SK-N-SH (cell line): ENCODE measurements at places on chromosomes 16 and 17.

- no peak for DNase-seq
Measured at GRCh38 chr17:15334266-15334665, 7.1 kb downstream of the TEKT3 start.

GRCh38 chr16:28977703-28978662, 3.4 kb downstream of the SPNS1 start:
- DNase-seq, result no peak

DNA sequence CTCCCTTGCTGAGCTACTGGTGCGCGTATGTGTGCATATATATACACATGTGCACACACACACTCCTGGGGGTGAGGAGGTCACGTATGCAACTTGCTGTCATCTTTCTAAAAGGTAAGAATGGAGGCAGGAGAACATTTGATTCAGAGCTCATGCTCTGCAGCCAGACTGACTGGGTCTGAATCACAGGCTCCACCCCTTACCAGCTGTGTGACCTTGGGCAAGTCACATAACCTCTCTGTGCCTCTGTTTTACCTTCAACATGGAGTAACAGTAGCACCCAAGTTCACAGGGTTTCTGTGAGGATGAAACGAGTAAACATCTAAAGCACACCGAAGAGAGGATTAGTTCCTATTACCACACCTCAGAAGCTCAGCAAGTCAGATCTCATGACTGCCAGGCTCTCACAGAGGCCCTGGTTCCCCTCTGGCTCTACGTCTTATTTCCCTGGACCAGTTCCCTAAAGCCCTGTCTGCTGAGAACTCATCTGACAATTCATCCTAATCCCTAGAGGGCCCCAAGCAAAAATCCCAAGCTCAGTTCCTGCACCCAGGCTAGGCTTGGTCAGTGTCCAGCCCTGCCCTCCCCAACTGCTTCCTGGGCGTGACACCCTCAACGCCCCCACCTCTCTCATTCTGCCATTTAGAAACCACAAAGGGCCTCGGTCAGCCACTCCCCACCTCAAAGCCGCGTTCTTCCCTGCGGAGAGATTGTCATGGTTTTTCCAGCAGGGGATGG, 28.7 kb downstream of the ABR start:
- DNase-seq, result no peak

DNA sequence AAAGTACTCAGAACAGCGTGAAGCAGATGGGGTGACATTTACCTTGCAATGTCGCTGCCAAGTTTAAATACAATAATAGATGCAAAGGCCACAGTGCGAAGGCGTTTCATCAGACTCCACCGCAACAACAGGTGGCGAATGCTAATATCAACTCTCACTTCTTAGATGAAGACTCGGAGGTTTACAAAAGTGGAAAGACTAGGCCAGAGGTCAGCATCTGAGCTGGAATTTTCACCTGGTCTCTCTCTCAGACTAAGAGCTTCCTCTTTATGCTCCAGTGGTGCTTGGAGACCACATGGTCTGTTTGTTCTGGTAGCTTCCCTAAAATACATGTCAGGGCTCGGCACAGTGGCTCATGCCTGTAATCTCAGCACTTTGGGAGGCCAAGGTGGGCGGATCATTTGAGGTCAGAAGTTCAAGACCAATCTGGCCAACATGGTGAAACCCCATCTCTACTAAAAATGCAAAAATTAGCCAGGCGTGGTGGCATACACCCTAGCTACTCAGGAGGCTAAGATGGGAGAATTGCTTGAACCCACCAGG, 169.1 kb downstream of the XYLT1 start:
- no peak for DNase-seq

DNA sequence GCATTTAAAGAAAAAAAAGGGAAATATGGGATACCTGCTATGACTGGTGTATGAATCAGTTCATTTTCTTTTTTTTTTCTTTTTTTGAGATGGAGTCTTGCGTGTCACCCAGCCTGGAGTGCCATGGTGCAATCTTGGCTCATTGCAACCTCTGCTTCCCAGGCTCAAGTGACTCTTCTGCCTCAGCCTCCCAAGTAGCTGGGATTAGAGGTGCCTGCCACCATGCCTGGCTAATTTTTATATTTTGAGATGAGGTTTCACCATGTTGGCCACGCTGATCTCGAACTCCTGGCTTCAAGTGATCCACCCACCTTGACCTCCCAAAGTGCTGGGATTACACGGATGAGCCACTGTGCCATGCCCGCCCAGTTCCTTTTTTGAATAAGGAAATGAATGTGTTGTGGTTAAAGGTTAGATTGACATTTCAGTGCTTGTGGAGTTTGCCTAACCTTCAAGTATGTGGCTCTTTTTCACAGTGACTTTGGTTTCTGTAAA, 7.7 kb downstream of the HAPSTR1 start:
- no peak for DNase-seq

- DNase-seq, result peak; percentile 71
Measured at GRCh38 chr17:50184064-50184463, 17.4 kb downstream of the COL1A1 start.

GRCh38 chr17:58330997-58331814, 2.6 kb upstream of the TSPOAP1 start:
- peak; percentile 20 for DNase-seq

DNA sequence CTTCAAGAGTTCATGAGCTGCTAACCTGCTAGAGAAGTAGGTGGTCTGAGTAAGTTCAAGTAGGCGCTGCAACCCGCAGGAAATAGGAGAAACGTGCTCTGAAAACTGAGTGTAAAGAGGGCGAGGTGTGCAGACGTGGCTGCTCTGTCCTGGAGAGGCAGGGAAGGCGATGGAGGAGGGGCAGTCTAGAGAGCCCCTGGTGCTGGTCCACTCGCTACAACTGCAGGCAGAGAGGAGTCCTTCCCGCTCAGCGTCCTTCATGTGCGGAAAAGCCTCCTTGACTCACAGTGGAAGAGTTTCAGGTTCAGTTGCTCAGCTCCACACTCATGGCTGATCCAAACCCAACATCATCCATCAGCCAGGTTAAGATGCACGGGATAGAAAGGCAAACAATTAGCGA, 12.1 kb downstream of the ABCA3 start:
- no peak for DNase-seq

GRCh38 chr16:85281181-85281580, 168.9 kb upstream of the CIBAR2 start:
- DNase-seq, result no peak

DNA sequence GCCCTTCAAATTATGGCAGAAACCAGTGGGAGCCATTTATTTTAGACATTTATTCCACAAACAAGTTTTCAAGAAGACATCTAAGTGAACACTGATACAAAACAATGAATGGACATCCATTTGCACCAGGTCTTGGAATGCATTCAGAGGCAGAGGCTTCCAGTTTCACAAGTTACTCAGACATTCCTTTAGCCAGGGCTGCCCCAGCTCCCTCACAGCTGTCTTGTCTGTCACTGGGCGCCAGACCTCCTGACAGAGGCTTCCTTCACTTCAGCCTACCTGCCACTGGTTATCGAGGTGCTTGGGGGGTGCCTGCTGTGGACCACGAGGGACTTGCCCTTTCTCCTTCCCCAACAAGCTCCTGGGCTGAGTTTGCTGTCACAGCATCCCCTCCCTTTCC, 19.2 kb downstream of the AQP8 start:
- DNase-seq, result no peak

- DNase-seq, result no peak
Measured at GRCh38 chr17:40464392-40464855, 21.2 kb downstream of the IGFBP4 start.

- no peak for DNase-seq
Measured at GRCh38 chr17:10836966-10837590, 809 bp downstream of the PIRT start.

DNA sequence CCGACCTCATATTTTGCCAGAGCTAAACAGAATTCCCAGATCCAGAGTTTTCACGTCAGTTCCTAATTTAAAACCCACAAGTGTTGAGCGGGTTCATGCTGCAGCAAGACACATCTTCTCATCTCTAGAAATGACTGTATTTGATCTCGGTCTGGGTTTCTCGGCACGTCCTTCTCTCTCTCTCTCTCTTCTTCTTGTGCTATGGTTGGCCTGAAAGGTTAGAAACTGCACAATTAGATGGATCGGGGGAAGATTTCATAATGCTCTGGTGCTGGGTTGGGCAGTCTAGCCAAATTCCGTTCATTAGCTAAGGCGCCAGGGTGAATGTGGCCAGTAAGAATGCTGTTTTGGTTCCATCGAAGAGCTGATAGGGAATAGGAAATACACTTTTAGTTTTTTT, 158.9 kb upstream of the NOG start:
- DNase-seq, result no peak

DNA sequence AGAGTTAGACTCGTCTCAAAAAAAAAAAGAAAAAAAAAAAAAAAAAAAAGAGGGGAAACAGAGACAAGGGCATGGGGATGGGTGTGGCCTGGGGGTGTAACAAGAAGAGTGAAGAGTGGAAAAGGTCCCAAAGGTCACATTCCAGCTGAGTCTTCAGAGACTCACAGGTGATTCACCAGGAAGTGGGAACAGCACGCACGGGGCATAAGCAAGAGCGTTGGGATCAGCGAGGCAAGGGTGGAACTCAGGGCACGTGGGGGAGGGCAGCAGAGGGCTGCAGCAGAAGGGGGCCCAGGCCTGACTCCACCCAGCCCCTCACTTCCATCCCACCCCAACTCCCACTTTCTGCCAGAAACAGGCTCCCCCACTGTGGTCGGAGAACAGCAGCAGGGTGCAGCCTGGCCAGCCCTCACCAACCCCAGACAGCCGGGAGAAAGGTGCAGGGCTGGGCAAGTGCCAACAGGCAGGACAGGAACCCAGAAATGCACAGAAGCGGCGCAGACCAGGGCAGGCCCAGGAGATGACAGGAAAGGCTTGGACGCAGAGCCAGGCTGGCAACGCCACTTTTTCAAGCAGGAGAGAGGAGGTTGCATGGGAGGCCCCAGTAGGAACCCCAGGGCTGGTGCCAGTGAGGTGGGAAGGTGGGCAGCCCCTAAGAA, 3.3 kb downstream of the MEAK7 start:
- no peak for DNase-seq

DNA sequence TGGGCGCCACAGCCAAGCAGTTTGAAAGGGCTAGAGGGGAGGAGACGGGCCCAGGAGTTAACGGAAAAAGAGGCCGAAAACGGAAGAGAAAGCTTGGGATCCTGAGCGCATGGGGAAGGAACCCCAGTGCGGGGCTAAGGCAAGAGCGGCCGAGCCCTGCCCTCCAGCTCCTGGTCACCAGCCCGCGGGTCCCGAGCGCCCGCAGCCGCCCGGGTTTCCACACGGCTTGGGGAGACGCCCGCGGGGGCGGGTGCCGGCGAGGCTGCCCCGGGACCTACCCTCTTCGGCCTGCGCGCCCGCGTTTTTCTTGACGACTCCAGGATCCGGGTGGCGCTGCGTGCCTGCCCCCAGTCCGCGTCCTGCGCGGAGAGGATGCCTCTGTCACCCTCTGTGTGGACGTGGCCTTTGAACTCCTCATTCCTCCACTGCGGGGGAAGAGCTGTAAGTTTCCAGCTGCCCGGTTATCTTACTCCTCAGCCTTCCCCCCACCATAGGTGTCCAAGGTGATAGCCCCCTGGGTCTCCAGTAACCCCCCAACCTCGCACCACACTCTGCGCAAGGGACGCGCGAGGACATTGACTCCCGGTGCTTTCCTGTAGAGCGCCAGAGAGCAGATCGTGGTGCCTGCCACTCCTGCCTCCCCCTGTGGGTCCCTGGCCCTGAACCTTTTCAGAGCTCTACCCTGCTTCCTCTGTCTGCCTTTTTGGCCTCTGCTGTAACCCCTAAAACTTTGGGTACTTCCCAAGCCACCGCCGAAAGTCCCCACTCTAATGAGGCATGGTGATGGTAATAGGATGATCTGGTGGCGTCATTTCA, 1.7 kb upstream of the CDH11 start:
- peak; percentile 62 for DNase-seq

GRCh38 chr17:63474174-63474573, 2.7 kb upstream of the ACE start:
- DNase-seq, result no peak

- no peak for DNase-seq
Measured at GRCh38 chr17:57138956-57139576, 54.0 kb downstream of the AKAP1 start.

GRCh38 chr17:73163043-73163442, 1.8 kb upstream of the SSTR2 start:
- no peak for DNase-seq

- DNase-seq, result no peak
Measured at GRCh38 chr16:55045756-55046460, 115.2 kb downstream of the IRX5 start.

GRCh38 chr16:12201216-12201615, 224.7 kb downstream of the SNX29 start:
- DNase-seq, result no peak

GRCh38 chr17:73657473-73658116, 13.3 kb upstream of the SDK2 start:
- DNase-seq, result peak; percentile 70

GRCh38 chr16:24074574-24074973, 181.6 kb upstream of the CACNG3 start:
- no peak for DNase-seq

- DNase-seq, result no peak
Measured at GRCh38 chr16:47917118-47917517, 238.7 kb downstream of the ABCC12 start.

- DNase-seq, result peak; percentile 23
Measured at GRCh38 chr16:35749253-35750141, 2290.1 kb downstream of the TP53TG3F start.

DNA sequence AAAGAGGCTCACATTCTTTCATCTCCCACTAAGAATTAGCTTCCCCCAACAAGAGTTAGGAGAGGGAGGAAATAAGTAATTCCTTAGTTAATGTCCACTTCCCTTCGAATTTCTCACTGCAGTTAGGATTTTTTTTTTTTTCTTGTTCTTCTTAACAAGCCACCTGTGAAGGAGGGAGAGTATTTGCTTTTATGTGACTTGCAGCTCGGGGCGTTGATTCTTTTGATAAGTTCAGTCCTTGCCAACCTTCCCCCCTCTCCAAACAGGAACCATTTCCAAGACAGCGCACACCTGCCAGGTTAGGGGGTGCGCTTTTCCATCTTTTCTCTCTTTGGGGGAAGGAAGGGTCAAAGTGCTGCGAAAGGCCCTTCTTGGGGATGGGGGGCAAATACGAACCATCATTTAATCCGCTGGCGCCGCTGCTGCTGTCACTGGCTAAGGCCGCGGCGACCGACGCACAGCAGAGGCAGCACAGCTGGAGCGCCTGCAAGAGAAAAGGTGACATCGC, 758 bp downstream of the ADAMTS18 start:
- DNase-seq, result no peak

DNA sequence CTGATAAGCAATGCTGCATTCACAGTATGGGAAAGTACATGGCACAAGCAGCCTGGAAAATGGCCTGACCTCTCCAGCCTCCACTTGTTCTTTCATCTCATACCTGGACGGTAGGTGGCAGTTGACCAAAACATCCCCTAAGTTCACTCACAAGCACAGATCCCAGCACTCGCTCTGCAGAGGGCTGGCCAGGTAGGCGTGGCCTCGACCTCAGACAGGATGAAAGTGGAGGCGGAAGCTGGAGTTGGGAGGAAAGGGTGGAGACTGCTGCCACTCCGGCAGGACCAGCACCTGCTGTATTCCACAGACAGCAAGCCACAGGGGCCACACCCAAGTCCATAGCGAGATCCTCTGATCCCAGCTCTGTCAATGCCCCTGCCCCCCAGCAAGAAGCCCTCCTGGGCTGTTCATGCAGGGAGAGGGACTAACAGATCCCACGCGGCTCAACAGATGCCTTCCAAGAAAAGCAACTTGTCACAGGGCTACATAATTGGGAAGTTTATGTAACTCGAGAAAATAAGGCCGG, 31.3 kb downstream of the ZCCHC14 start:
- no peak for DNase-seq

GRCh38 chr16:47592232-47592631, 131.1 kb downstream of the PHKB start:
- DNase-seq, result no peak
